ENCODE measurements at places on chromosomes 6 and 20.

DNA sequence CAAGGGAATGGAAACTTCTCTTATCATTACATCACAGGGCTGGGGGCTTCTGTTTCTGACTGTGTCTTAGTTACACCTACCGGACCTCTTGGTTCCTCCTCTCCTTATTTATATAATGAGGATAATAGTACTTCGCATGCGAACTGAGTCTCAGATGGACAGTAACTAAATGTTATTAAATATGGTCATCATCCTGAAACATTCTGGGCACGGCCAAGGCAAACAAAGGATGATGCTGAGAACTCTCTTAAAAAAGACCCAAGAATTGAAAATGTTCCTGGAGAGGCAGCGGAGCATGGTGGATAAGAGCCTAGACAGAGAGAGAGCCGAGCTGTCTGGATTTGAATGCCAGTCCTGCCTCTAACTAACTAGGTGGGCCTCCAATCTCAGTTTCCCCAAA lies 119.8 kb upstream of the SASH1 start:
- no peak for DNase-seq

- peak; percentile 44 for DNase-seq
Measured at GRCh38 chr20:10218536-10219451, at the start of gene SNAP25. Gene SNAP25 (plus strand): TSS chr20:10218830. CDS start chr20:10275492, 56,662 bp downstream.

- no peak for DNase-seq
Measured at GRCh38 chr6:116290799-116291198, 11.1 kb upstream of the TSPYL1 start.

DNA sequence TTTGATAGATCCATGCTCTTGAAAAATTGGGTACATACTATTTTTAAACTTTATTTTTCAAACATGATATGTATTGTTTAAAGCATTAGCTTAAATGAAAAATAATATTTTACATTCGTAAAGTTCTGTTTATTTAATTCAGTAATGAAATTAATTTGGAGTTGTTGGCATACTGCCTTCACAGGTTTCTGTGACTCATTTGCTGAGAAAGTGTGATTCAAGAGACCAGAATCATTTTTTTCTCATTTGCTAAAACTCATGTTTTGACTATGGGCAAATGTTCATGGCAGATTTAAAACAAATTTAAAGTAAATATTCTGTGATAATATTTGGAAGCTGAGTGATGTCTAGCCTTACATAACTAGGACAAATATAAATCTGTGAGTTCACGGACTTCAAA lies 230.4 kb downstream of the BCKDHB start:
- DNase-seq, result no peak

- no peak for DNase-seq
Measured at GRCh38 chr6:43229803-43230620, 731 bp upstream of the DNPH1 start.

GRCh38 chr20:57539889-57540288 lies 14.9 kb upstream of the CTCFL start:
- DNase-seq, result no peak

DNA sequence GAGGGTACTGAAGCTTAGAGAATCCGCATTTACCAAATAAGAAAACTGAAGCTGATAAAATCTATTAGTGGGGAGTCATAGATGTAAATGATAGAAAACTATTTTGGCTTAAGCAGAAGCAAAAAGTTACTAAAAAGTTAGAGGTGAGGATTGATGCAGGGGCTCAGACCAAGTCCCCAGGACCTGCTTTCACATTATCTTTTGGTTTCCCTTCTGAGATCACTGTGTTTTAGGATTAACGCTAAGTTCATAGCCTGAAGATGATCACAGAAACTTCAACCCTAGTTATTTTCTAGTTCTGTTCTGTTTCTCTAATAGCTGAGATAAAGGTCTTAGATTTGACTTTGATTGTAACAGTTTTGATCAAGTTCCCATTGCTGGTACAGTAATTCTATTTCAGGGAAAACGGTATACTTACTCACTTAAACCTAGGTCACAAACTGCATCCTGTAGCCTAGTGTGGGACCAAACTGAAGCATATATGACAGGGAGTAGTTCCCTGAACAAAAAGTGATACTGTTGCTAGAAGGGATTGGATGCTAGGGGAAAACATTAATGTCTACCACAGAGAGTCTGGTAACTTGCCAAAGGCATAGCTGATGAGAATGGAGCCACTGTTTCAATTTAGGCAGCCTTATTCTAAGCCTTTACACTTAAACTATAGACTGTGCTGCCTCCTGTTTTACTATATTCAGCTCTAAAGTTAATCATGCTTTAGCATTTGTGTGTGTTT lies 13.1 kb downstream of the CYB5R4 start:
- DNase-seq, result no peak

DNA sequence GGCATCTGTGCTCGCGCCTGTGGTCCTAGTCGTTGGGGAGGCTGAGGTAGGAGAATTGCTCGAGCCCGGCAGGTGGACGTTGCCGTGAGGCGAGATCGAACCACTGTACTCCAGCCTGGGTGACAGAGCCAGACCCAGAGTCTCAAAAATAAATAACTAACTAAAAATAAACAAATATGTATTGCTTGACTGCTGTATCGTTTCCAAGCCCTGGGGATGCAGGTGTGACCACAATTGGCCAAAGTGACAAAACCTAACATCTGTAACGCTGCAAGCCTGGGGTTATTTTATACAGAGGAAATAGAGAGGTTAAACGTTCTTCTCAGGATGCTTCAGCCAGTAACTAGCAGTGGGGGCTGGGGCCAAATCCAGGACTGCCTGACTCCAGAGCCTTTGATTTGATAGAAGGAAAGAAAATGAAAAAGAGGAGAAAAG lies 1.9 kb upstream of the SRSF3 start:
- no peak for DNase-seq

DNA sequence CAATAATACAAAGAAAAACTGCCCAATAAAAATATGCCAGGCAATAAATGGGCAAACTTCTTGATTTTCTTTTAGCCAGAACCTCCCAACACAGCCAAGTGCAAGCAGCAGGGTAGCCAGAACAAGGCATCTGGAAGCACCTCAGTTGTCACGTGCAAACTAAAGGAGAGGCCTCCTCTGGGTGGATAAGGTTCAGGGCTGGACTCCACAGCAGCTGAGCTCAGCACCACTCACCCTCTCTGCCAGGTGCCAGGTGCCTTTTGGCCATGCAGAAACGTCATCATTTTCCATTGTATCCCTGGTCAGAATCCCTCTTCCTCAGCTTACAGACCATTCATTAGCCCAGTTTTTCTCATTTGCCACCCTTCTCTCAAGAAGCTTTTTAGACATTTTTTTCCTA lies 52.7 kb downstream of the SOD2 start:
- DNase-seq, result no peak

DNA sequence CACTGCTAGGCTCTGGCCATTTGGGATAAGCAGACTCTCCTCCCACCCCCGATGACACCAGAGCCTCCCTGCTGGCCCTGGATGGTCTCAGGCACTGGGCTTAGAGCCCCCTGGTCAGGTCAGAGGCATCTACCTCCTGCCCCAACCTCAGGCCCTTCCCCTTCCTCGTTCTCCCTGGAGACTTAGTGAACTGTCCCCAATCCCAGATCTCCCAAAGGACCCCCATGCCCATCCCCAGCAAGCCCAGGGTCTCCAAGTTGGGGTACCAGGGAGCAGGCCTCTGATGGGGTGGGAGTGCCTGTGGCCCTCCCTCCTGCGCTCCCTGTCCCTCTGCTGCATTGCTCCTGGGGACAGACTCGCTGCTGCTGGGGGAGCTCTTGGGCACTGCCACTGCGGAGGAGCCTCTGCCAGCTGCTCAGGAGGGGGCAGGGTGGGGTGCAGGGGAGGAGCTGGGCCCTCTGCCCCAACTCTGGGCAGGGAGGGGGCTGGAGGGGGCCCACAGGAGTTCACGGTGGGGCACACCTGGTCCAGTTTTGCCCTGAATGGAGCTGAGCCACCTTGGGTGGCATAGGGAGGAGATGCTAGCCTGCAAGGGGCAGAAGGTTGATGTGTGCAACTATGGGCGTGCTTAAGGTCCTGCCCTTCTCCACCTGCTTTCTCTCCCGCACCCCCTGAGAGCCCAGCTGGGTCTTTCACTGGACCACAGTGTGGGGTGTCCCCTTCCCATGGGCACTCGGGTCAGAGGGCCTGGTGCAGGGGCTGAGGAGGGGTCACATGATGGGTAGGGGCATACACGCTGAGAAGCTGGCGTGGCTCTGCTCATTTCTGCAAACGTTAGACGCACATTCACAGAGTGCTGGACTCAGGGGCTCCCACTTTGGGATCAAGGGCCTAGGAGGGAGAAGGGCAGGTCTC lies 40.4 kb downstream of the SPDEF start:
- DNase-seq, result no peak

DNA sequence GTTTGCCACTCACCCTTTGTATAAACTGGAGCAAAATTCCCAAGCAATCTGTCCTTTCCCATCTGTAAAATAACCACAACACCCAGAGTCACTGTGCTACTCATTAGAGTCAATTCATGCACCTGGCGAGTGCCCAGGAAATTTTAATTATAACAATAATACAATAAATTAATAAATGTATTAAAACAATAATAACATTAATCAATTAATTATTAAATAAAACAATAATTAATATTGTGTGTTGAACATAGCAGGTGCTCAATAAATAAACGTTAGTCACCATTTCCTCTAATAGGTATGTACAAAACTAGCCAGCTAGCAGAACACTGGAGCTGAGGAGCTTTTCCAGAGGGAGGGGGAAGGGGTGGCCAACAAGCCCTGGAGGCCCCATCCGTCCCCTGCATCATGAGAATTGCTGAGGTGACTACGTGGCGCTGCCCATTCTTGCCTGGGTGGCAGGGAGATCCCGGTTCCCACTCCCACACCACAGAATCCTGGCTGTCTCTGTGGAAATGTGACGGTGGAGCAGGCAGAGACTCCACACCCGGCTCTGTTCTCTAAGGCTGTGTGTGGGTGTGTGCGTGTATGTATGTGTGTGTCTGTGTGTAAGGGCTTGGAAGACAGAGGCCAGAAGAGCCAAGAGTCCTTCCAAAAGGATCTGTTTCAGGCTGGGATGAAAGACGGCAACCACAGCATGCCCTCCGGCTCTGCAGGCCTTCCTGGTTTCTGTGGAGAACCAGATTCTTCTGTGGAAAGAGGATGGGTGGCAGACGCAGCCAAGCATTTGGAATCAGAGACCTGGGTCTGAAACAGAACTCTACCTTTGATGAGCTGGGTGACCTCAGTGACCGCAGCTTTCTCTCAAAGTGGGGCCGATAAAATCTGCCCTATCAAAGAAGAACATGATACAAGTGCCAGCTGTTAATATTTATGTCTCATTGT lies 18.8 kb upstream of the EZR start:
- no peak for DNase-seq

GRCh38 chr6:121428872-121429756 lies 6.3 kb upstream of the GJA1 start:
- DNase-seq, result no peak

DNA sequence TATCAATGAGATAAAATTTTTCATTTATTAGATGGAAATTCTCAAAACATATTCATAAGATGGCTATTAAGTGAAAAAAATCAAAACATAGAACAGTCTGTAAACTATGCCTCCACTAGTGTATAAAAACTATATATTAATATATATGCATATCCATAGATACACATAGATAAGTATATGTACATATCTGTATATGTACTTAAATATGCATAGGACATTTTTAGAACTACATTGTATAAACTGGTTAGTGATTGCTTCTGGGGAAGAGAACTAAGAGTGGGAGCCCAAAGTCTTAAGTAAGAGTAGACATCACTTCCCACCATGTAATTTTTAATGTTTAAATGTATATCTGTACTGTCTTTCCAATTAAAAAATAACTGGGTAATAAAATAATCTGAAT lies 31.5 kb downstream of the IPCEF1 start:
- no peak for DNase-seq

- DNase-seq, result no peak
Measured at GRCh38 chr6:88377976-88378568, 211.9 kb upstream of the CNR1 start.

- no peak for DNase-seq
Measured at GRCh38 chr6:47495954-47496545, 18.5 kb downstream of the CD2AP start.

- no peak for DNase-seq
Measured at GRCh38 chr6:143821359-143821758, 21.8 kb upstream of the LTV1 start.

GRCh38 chr6:80249897-80250296 lies 143.4 kb downstream of the BCKDHB start:
- DNase-seq, result no peak

- DNase-seq, result no peak
Measured at GRCh38 chr6:48111143-48111506, at the start of gene PTCHD4. Gene PTCHD4 (minus strand): TSS chr6:48111197. CDS start chr6:48068957, 42,240 bp downstream.

- peak; percentile 91 for DNase-seq
Measured at GRCh38 chr6:37516076-37516919, 16.6 kb upstream of the CCDC167 start.

DNA sequence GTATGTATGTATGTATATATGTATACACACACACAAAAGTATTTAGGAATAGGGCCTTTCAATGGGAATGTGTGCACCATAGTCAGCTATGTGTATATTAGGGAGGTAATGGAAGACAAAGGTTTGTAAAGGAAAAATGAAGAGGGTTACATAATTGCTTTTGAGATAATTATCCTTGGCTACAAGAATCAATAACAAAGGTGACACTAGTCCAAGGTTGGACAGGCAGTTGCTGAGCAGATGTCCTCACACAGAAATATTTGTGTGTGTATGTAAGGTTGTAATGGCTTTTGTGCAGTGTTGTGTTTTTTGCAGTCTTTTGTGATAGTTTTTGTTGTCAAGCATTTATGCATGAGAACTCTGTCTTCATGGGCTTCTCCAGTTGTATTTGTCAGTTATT lies 157.9 kb upstream of the MARCKS start:
- DNase-seq, result no peak

- DNase-seq, result no peak
Measured at GRCh38 chr6:137259349-137259748, 40.2 kb upstream of the IFNGR1 start.
